NCI-H510A (cell line): ENCODE measurements at places on chromosomes 3 and 15.

DNA sequence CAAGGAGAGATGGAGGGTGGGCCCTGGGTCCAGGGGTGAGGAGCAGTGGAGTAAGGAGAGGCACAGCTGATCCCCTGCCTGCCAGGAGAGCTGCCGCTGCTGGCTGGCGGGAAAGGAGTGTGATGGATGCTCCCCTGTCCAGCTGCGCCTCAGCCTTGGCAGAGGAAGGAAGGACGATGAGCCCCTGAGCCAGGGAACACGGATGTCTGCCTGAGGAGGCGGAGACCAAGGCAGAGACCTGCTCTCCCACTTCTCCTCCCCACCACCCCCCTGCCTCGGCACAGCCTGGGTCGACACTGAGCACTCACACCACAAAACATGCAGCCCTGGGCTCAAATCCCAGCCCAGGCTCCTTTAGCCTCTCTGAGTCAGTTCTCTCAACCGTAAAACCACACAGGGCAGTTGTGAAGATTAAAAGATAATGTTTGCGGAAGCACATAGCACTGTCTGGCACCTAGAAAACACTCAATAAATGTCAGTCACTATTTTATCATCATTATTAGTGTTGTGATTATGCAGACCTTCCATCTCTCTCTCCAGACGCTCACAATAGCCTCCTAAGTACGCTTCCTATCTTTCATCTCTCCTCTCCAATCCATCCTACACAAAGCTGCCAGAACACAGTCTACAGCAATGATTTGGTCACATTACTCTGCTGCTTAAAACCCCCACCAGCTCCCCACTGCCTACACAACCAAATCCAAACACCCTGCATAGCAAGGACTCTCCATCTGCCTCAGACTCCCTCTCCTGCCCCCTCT is 52.2 kb downstream of the SEMA5B start:
- no peak for DNase-seq

GRCh38 chr3:15384510-15385237 is 42.7 kb downstream of the METTL6 start:
- no peak for DNase-seq

DNA sequence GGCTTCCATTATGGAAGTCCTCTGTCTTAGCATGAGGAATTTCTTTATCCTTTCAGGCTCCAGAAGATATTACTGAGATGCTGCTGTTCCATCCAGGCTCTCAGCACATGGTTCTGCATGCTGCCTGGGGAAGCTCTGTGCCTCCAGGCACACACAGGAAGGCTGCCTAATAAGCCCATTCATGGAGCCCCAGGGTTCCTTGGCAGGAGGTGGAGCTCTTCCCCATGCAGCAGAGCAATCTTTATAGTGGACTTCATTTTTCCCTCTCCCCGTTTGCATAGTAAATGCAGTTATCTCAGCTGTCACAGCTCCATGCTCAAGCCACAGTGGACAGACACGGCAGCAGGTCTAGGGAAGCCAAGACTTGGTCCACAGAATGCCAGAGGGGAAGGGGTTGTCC is 57.6 kb downstream of the BOC start:
- DNase-seq: no peak

DNA sequence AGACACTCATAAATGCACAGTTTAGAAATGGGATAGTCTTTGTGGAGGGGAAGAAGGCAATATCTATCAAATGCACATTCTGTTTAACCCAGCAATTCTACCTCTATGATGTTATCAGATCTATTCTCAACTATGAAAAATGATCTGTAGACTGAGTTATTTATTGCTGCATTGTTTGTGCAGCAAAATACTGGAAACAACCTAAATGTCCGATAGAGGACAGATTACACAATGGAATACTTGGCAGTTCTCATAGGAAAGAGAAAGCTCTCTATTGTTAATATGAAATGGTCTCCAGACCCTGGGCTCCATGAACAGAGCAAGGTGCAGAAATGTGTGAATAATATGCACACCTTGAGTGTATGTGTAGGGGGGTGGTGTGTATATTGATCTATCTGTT is 49.0 kb upstream of the SELENOK start:
- no peak for DNase-seq

DNA sequence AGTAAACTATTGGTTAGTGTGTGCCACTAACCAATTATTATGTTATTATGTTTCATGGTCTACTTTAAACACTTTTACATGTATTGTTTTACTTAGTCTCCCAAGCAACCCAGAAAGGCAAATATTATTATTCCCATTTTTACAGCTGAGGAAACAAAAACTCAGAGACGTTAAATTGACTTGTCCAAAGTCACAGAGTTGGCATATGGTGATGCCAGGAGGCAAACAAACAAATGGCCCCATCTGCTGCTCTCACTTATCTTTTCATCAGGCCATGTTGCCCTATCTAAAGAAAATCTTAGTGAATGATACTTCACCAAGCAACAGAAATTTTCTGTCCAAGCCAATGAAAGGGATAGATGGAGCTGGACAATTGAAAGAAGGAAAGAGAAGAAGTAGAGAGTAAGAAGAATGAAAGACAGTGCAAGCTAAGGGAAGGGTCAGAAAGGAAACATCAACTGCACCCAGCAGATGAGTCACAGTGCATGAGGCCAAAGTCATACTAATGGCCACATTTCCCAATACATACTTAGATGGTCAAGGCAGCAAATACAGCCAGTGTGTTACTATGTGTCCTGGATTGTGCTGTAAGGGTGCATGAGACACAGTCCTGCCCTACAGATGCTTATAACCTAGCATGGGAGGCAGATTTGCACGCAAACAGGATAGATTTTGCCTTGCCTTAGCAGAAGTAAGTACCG is 266.9 kb downstream of the KCNMB2 start:
- no peak for DNase-seq

- no peak for DNase-seq
Observed at GRCh38 chr15:74580538-74581350, 34.9 kb upstream of the CLK3 start.

DNA sequence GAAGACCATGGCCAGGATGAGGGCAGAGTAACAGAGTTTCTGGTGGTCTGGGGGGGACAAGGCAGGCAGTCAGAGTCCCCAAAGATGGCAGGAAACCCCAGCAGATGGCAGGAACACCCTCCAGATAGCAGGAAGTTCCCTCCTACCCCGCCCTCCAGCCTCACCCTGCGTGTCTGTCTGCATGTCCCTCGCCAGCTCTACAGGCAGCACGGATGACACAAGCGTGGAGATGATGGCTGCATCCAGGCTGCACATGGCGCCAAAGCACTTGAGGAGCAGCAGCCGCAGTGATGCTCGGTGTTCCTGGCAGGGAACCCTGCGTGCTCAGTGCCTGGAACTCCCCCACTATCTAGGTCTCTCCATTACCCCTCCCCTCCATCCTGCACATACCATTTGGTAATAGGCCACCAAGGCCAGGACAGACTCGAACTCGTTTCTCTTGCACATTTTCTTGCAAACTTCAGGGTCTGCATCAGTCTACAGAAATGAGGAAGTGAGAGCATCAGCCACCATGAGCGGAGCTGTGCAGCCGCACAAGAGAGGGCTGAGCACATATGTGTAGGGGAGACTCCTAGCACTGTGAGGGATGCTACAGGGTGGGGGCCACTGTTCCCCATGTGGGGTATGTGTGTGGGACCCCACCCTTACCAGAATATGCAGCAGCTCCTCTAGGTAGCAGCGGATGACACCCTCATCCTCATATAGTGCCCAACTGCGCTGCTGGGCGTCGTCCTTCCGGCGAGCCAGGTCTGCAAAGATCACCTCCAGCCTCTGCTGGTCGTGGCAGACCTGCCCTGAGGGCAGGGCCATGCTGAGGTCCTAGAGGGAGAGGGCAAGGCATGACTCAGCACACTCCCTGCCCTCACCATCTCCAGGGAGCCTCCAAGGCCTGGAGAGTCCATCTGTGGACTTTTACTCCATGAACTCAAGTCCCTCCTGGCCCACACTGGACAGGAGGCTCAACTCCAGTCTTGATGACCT is 6.0 kb downstream of the NCKIPSD start:
- no peak for DNase-seq

DNA sequence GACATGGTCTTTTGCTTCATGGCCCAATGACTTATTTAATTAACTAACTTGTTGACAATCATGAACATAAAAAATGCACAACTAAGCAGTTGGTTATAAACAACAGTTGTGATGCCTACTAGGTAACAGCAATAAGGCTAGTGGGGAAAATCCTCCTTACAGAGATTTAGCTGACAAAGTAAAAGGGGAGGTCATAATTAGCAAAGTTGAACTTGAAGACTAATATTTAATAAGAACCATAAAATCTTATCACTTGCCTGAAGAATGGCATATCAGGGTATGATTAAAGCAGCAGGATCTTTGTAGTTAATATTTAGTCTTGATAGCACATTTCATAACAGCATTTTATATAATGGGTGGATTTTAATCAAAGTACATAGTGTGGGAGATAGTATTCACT is 84.2 kb downstream of the MME start:
- no peak for DNase-seq

GRCh38 chr3:123053107-123053506 is 13.7 kb upstream of the PDIA5 start:
- no peak for DNase-seq

DNA sequence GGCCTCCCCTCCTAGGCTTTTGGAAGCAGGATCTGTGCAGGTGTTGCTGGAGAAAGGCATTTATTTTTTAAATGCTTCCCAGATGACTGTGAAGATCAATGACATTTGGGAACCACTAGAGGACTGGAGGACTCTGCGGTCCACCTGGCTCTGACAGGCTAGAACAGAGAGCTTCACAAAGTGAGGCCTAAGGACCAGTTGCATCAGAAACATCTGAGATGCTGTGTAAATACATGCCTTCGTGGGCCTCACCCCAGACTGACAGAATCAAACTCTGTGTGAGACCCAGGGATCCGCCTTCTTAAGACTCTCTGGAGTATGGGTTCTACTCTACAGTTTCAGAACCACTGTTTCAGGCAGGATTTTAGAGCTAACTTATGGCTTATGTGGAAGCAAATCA is 105.0 kb upstream of the ICE2 start:
- no peak for DNase-seq

DNA sequence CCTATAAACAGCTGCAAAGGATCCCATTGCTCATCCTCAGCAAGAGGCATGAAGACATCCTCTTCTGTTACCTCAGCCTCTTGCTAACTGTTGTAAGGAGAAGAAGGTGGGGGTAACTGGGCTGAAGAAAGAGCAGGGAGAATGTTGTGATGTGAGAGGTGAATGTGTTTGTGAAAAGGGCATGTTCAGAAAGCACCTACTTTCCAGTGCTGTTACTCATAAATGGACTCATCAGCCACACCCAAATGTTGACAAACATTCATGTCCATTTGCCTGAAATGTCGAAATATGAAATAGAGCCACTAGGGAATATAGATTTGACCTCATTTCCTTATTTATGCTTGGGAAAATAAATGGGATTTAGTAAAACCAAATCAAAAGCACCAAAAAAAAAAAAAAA is 12.6 kb downstream of the SLC24A1 start:
- no peak for DNase-seq

DNA sequence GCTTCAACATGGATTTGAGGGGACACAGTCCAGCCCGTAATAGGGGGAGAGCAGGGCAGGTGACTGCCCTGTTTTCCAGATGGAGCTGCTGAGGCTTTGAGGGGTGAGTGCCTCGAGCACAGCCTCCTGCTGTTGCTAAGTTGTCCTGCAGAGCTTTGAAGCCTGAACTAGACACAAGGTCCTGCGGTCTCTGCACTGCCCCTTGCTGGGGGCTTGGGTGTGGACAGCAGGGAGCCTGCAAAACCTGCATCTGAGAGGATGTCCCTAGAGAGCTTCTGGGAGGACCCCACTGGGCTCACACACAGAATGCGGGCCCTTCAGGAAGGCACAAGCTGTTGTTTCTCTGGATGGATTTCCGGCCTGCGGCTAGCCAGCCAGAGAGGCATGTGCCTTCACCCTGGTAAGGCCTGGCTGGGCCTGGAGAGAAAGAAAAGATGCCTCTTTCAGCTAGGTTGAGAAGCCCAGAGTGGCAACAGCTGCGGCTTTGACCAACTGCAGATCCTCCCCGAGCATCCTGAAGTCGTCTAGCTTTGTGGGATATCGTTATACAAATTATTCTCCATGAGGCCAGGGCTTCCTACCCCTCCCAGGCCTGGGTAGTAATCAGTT is 226.2 kb downstream of the SLCO3A1 start:
- DNase-seq: no peak

DNA sequence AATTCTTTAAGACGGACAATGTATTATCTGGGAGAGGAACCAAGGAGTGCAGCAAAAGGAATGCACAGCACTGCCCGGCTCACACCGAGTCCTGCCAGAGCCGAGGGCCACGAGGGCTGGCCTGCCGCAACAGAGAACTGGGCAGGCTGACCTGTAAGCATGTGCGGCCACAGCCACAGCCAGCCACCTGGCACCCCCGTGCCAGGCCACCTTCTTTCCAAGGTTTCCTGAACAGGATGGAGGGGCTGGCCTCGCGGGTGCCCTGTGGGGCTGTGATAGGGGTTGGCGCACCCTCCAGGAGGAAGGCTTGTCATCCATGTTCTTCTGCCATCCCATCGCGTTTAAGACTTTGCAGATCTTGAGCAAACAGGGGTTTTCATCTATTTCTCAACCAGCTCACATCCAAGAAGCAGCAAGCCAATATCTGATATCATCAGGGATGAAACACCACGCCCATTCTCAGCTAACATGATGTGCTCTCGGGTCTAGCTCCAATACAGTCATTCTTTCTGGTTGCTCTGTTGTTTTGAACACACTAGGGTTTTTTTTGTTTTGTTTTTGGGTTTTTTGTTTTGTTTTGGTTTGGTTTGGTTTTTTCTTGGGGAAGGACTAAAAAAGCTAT is 10.2 kb downstream of the CA12 start:
- DNase-seq: no peak

- DNase-seq: no peak
Observed at GRCh38 chr3:18217507-18218174, 207.5 kb downstream of the SATB1 start.

- DNase-seq: no peak
Observed at GRCh38 chr15:55344206-55344605, 25.2 kb downstream of the PIGB start.

- DNase-seq: no peak
Observed at GRCh38 chr3:119255214-119255613, 14.5 kb upstream of the B4GALT4 start.

GRCh38 chr15:60782316-60782715 is 303.4 kb upstream of the ICE2 start:
- no peak for DNase-seq

- no peak for DNase-seq
Observed at GRCh38 chr3:183099838-183100204, 525 bp upstream of the MCCC1 start.

DNA sequence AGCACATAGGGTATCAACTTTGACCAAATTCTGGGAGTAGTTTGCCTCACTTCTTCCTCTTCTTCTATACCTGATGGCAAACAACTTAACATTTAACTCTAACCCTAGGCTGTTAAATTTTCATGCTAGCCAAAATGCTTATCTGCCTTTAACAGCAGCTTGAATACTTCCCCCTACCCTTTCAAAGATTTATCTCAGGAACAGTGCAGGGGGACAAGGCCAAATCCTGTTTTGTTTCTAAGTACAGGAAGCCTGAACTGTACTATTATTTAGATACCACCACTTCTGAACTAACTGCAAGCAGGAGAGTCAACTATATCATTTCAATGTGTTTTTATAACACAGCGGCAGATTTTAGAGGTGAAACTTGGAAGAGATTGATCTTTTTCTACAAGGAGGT is 104.0 kb upstream of the CNTN6 start:
- no peak for DNase-seq
